Left renal pelvis (tissue), 4 donors: ENCODE measurements at places on chromosomes 5 and 9. TPM values are rescaled to one million over a fixed set of nuclear protein-coding genes. Genes with fewer than 3 reads are reported as not detected.

GRCh38 chr5:158609333-158610050, 490.2 kb downstream of the EBF1 start:
- no peak for DNase-seq

The MARVELD2 gene
- 24.1 TPM for polyA plus RNA-seq

The IRX1 gene
- 30.4 TPM for polyA plus RNA-seq

GRCh38 chr9:130539420-130540223, 39.8 kb upstream of the FUBP3 start:
- no peak for DNase-seq

The ADAM19 gene
- polyA plus RNA-seq = 9.0 TPM

DNA sequence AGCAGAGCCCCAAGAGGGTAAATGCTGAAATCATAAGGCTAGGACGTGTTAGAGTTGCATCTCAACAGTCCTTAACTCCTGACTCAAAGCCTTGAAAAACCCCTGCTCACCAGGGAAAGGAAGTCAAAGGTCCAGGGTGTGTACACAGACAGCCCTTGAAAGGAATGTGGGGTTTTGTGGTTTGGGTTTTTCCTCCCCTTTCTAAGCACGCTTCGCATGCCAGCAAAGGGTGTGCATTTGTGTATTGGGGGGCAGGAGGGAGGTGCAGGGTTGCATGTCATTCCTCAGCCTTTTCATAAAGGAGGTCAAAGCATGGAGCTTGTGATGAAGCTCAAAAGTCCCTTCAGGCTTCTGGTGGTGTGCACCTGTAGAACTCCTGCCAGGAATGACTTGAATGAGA, 17.3 kb upstream of the XPA start:
- no peak for DNase-seq

The FBP2 gene
- polyA plus RNA-seq = 0.17 TPM

GRCh38 chr5:141373673-141374317, at the start of gene PCDHGA6:
TSS of gene PCDHGA6 (plus strand) at chr5:141373891. CDS start at chr5:141374084, 193 bp downstream.
- DNase-seq = no peak
